NCI-H1436 (cell line): ENCODE measurements at places on chromosomes 12 and 14.

DNA sequence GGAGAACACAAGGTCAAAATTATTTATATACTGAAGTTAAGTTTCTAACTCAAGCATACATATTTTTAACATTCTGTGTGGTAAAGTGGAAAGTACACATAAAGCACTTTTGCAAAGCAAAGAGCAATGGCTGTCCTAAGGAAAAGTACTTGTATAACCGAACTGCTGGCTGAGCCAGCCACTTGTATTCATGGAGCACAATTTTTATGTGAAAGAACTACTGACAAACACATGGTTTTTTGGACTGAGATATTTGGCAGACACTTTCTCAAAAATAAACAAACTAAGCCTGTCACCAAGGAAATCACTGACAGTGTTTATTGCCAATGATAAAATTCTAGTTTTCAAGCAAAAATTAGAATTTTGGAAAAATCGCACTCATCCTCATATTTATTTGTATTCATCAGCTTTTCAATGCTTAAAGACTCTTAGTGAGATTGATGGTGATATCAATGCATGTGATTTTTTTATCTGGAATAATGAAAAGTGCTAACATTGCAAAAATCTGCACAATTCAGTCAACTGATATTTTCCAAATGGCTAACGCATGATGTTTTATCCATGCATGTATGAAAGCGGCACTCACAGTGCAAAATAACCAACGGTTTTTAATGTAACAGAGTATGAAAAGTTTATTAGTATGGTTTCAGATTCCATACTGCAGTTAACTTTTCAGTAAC, 125.3 kb downstream of the IPO8 start:
- DNase-seq, result no peak

GRCh38 chr12:102753802-102754201, 163.2 kb downstream of the PAH start:
- DNase-seq, result no peak

- no peak for DNase-seq
These were observed 1.3 kb downstream of the STRAP start for GRCh38 chr12:15883536-15883935.

DNA sequence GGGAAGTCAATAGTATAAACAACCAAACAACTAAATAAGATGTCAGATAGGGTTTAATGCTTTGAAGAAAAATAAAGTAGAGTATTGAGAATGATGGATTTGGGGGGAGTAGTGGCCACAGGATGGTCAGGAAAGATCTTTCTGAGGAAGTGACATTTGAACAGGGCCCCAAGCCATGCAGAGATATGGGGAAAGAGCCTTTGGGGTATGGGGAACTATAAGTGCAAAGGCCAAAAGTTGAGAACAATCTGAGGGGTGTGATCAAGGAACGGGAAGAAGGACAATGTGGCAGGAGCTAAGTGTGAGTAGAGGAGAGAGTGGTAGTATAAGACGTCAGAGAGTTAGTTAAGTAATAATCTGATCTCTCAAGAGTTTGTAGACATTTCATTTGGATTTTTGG, 1.3 kb downstream of the MRPS35 start:
- DNase-seq, result no peak

DNA sequence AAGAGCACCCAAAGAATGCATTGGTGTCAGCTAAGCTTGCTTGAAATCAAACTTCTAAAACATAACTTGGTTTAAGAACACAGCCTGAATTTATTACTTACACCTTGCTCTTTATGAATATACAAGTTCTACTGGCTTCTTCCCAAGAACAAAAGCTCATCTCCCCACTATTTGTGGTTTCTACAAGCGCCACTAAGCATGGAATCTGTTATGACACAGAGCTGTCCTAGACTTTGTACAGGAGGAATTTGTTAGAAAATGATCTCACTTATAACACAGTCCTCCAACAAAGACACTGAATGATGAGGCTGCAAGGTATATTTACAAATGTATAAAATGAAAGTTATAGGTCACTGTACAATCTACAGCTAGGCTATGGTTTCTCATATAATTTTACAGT, 452.1 kb downstream of the BCAT1 start:
- DNase-seq, result no peak

GRCh38 chr14:102445066-102445465, 64.5 kb downstream of the ANKRD9 start:
- DNase-seq, result no peak

- DNase-seq, result no peak
These were observed 42.8 kb upstream of the P2RX7 start for GRCh38 chr12:121089813-121090430.

GRCh38 chr12:116807546-116807945, 69.4 kb downstream of the RNFT2 start:
- DNase-seq, result no peak

- DNase-seq, result peak; percentile 27
These were observed 15.0 kb downstream of the GXYLT1 start for GRCh38 chr12:42129595-42130204.

DNA sequence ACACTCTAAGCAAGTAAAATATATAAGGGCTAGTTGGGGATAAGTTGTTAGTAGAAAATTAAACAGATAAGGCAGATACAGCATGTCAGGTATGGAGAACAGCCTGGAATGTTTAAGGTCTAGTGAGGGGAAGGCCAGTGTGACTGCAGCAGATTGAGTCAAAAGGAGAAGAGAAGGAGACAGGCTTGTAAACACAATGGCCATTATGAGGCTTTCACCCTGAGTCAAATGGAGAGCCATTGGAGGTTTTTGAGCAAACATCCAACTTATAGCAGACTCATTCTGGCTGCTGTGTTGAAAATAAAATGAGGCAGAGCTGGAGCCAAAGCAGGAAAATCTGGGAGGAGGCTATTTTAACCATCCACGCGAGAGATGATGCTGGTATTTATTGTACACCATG, 142.0 kb downstream of the DUSP6 start:
- no peak for DNase-seq

GRCh38 chr12:13022851-13023271, 21.3 kb upstream of the FAM234B start:
- no peak for DNase-seq

- DNase-seq, result no peak
These were observed 78.2 kb upstream of the GTF2A1 start for GRCh38 chr14:81298911-81299310.

DNA sequence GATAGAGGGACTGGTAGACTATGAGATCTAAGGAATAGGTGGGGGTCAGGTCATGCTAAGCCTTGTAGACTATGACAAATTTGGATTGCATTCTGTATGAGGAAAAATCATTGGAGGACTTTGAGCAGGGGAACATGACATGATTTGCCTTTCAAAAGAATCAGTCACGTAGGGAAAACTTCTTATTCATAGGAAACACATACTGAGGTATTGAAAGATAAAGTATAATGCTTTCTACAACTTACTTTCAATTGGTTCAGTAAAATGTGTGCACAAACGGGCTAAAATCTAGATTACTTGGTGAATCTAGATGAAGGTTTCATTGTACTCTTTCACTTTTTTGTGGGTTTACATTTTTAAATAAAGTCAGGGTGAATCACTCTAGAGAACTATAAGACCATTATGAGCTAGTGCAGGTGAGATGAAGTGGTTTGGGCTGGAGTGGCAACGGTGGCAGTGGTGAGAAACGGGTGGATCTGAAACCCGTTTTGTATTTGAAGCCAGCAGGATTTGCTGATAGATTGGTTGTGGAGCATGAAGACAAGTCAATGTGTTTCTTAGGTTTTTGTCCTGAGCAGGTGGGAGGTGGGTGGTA, 6.7 kb downstream of the BBS10 start:
- no peak for DNase-seq

DNA sequence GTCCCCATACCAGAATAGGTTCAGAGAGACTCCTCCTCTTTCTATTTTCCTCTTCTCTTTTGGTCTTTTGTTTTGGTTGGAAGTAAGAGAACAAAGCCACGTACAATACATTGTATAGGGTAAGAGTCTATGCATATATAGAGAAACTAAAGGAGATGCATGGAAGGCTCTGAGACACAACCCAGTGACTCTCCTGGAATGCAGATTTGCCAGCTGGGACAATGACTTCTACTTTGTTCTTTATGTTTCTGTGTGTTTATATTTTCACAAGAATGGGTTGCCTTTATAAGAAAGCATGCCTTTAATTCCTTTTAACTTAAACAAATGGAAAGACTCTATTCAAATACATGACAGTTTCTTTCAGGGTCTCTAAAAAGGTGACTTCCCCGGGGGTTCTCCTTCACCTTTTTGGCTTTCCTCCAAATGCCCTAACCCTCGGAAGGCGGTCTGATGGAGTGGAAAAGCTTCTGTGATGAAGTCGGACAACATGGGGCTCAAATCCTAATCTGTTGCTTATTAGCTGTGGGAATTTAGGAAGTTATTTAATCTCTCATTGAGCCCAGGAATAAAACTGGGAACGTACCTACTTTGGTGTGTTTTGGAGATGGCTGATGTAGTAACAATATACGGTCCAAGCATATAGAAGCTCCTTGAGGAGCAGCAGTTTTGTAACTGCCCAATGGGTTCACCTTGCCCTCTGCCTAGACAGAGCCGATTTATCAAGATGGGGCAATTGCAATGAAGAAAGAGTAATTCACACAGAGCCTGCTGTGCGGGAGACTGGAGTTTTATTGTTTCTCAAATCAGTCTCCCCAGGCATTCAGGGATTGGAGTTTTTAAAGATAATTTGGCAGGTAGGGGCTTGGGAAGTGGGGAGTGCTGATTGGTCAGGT, 9.1 kb upstream of the SERPINA1 start:
- DNase-seq, result no peak

- no peak for DNase-seq
These were observed 23.6 kb downstream of the PYGL start for GRCh38 chr14:50920482-50921230.

- no peak for DNase-seq
These were observed 116.5 kb downstream of the DYRK2 start for GRCh38 chr12:67764946-67765619.

DNA sequence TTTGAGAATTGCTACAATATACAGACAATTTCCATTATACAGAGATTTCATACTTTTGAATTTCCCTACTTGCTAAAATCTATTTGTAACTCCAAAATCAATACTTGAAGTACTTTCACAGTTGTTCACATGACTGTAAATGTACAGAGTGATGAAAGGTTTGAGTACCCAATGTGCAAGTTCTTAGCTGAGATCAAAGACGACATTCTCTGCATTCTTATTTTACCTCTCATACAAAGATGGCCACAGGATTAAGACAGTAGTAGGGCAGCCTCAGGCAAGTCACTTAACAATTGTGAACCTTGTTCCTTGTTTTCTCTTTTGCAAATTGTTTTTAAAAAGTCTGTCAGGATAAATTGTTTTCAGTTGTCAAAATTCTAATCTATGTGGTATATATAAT, 255.9 kb upstream of the KITLG start:
- DNase-seq, result no peak

DNA sequence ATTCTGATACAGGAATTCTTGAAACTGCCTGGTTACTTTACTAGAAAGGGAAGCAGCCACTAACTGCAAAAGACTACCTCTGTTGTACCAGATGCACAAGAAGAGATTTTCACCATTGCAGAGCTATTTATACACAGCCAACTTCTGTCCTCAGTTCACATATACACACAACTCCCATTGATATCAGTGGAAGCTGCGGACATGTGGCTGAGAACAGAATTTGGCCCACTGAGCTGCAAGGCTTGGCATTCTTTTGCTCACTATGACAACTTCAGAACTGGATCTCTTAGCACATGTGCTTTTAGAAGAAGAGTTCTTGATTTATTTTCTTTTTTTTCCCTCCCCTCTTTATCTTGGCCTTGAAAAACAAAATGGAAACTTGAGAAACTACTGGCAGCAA, 28.3 kb downstream of the PTPRO start:
- no peak for DNase-seq

DNA sequence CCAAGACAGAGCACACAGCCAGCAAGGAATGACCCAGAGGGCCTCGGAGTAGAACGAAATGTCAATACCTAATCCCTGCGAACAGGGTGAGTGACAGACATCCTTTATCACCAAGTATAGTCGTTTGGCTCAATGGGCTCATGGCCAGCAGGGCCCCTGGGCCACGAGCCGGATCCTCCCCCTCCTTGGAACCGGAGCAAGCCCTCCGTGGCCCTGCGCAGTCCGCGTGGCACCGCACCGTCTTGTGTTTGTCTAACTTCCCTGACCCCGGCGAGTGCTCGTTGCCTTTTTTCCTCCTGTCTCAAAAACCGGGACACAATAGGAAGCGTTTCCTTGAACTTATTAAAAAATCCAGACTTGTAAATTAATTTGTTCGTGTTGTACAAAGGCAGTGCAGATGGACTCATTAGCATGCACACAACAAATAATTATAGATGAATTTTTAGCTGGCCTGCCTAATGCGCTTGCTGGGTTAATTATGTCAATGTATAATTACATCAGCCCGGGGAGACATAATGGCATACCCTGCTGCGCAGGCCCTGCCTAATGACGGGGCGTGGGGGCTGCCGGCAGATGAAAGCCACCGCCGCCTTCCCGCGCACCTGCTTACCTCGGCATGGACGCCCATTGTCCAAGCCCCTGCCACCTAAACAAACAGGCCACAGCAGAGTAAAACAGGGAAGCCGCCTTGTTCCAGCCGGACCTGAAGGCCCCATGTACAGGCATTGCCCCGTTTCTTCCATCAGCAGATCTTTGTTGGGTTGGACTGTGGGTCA, 81.6 kb downstream of the PHETA1 start:
- peak; percentile 61 for DNase-seq

DNA sequence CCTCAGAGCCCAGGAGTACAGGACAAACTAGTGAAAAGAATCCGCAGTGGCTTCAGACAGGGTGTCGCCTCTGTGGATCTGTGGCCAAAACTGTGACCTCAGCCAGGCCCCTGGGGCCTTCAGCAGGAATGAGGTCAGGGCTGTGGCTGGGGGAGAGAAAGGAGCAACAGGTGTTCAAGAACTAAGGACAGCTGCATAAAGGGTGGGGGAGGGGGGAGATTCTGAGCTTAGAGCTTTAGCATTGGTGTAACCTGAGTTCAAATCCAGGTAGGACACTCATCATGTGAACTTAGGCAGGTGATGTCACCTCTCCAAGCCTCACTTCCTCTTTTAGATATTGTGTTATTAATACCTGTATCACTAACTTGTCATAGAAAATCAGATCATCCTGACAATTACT, 40.9 kb upstream of the CORO1C start:
- DNase-seq, result no peak

GRCh38 chr12:5478081-5478706, 46.3 kb downstream of the NTF3 start:
- DNase-seq, result no peak

GRCh38 chr12:116619246-116619645, 60.1 kb downstream of the MAP1LC3B2 start:
- no peak for DNase-seq

GRCh38 chr12:105729926-105730325, 399.4 kb downstream of the C12orf75 start:
- DNase-seq, result no peak

GRCh38 chr12:40015345-40015744, 90.5 kb downstream of the SLC2A13 start:
- no peak for DNase-seq
